Mammary epithelial cell (primary cell): ENCODE measurements at places on chromosomes 4 and X. TPM values are rescaled to one million over a fixed set of nuclear protein-coding genes. Genes with fewer than 3 reads are reported as not detected.

GRCh38 chr4:186932196-186932595 is 208.5 kb upstream of the FAT1 start:
- no peak for DNase-seq

- no peak for DNase-seq
Observed at GRCh38 chr4:189802884-189803283, 137.8 kb upstream of the FRG1 start.

- no peak for DNase-seq
Observed at GRCh38 chrX:71111921-71112431, 599 bp upstream of the IL2RG start.

GRCh38 chrX:109848461-109849050 is 115.5 kb upstream of the ACSL4 start:
- DNase-seq, result no peak

GRCh38 chr4:11470438-11471045 is 41.8 kb upstream of the HS3ST1 start:
- peak; percentile 91 for DNase-seq

- no peak for DNase-seq
Observed at GRCh38 chr4:34365946-34366345, 1878.4 kb downstream of the ARAP2 start.

The IGSF1 gene
- total RNA-seq, result not detected in 2 replicates

The SEC24D gene
- total RNA-seq, result 41.8 TPM

DNA sequence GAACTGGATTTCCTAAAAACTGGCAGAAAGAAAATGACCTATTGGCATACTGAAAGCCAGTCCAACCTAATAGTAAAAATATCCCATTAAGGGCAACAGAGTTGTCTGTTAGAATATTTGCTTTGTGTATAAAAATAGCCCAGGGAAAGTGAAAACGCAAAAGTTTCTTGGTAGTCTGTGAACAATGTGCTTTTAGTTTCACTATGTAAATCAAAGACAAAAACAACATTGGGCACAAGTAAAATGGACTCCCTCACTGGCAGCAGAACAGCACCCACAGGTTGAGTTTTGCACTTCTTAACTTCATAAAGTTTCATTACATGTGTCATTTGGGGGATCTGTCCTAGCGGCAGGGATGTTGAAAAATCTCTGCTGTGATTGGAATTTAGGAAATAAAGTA is 4.3 kb upstream of the FGG start:
- no peak for DNase-seq

The PAGE4 gene
- total RNA-seq, result not detected

The TKTL1 gene
- total RNA-seq, result not detected

DNA sequence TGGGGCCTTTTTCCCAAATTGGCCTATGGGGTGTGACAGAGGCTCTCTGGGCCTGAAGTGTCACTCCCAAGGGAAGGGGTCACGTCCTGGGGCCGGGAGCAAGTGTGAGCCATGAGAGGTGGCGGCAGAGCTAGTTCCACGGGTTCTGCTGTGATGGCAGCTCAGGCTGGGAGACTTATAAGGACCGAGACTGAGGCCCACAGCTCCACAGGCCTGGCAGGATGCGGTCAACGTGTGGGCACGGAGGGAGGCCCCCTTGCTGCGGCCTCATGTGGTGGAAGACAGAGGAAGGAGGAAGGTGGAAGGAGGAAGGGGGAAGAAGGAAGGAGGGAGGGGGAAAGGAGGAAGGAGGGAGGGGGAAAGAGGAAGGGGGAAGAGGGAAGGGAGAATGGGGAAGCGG is 7.2 kb upstream of the CPLX1 start:
- DNase-seq, result no peak
